ENCODE measurements at places on chromosomes 11 and 22.

DNA sequence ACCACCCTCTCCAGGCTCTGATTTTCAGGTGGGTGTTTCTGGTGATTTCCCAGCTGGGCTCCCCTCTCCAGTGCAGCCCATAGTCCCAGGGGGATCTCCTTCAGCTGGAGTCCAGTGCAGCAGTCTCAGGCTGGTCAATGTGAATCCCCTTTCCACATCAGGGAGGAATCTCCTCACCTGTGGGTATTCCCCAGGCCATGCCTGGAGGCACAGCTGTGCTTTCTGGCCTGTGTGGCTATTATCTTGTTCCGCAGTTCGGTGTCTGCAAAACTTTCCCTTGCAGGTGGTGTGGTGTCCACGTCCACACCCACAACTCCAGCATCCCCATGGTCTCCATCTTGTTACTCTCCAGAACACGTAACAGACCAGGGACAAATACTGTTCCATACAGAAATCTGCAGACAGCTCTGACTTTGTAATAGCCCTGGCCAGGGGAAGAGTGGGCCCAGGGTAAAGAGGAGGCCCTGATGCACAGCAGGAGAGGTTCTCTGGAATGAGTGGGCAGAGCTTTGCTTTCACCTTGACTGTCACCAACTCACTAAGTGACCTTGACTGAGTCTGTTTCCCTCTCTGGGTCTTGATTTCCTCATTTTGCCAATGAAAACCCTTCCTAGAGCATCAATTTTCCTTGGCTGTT lies 183.2 kb downstream of the CSNK2A3 start:
- DNase-seq = no peak

DNA sequence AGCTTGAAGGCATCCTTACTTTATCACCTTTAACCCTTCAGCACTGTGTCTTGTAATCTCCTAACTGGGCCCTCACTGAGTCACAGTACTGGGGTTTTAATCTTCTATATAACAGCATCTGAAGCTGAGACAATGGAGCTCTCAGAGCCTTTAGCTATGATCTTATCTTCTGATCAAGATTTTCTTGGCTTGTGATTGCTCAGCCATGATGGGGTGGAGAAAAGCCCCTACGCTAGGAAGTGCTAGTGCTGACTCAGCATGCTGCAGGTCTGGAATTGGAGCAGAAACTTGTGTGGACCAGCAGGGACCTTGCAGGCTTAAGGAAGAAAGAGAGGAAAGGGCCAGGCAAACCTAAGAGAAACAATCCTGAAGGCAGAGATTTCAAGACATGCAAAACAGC lies 71.7 kb upstream of the EED start:
- no peak for DNase-seq

- no peak for DNase-seq
These were observed 45.7 kb downstream of the RPUSD4 start for GRCh38 chr11:126165757-126166156.

DNA sequence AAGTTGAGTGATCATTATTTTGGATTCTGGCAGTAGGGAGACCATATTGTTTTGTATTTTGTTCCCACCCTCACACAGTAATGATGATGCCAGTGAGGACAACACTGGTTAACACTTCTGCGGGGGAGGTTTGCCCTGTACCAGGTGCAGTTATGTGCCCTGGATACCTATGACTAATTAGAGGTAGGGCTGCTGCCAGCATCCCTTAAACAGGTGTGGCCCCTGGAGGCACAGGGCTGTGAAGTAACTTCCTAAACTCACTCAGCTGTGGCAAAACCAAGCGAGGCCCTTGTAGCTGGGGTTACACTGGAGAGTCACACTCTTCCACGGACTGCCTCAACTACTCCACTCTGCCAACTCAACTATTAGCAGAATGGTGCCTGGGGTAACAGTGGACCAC lies 64.5 kb downstream of the MCM5 start:
- no peak for DNase-seq

DNA sequence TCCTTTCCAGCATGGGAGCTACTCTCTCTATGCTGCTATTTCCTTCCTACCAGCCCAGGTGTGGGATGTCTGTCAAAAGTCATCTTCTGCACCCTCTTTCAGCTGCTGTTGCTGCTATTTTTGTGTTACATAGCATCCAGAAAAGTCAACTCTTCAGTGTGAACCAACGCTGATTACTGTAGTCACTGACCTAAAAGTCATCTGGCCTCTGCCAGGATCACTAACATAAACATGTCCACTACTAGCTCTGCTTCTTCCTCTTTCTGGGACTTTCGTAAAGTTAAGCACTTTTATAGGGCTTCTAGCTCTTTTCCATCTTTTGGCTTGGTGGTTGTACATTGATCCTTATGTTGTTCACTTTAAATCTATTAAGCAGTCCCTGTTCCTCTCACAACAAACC lies 90.2 kb upstream of the CARD18 start:
- DNase-seq = no peak

GRCh38 chr22:30875481-30876215 lies 92.9 kb downstream of the MORC2 start:
- no peak for DNase-seq

DNA sequence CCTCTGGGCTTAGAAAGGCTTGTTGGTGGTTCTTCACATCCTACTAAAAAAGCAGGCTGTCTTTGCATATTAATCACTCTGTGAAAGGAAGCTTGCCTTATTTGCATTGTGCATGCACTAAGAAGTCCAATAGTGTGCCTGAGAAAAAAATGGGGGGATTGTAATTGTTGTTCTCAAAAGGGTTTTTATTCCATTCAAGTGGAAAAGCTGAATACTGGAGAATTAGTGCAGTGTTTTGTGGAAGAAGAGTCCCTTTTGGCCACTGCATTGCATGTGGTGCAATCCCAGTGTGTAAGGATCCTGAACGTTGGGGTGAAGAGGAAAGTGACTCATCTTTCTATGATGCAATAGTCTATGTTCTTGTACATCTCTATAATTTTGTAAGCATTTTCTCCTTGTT lies 16.5 kb downstream of the NCAM1 start:
- no peak for DNase-seq

- no peak for DNase-seq
These were observed 179.4 kb downstream of the WNT11 start for GRCh38 chr11:76026862-76027261.

DNA sequence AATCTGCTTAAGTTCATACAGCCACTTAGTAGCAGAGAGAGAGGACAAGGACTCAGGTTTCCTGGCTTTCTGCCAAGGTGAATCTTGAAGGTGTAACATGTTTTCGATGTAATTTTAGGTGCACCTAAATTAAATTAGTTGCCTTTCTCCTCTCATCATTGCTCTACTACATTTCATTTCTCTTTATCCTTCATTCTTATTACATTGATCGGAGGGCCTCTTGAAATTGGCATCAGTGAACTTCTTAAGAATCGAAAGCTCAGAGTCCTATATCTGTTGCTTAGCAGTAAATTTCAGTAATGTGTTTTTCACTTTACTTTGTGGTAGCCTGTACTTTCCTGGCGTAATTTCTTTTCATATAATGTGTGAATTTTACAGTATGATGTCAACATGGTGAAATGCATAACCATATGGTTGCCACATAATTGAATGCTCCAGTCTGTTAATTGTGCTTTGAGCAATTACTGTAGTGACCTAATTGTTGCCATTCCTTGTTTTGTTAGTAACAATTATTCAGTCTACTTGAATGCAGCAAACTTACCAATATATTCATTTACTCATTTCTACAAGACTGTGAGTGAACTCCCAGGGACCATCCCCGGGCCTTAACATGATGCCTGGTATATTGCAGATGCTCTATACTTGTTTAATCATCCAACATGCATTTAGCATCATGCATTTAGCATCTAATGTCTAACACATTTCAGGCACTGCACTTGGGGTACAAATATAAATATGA lies 138.1 kb downstream of the MAML2 start:
- DNase-seq = no peak

- no peak for DNase-seq
These were observed 109.7 kb upstream of the TMEM45B start for GRCh38 chr11:129705933-129706332.

DNA sequence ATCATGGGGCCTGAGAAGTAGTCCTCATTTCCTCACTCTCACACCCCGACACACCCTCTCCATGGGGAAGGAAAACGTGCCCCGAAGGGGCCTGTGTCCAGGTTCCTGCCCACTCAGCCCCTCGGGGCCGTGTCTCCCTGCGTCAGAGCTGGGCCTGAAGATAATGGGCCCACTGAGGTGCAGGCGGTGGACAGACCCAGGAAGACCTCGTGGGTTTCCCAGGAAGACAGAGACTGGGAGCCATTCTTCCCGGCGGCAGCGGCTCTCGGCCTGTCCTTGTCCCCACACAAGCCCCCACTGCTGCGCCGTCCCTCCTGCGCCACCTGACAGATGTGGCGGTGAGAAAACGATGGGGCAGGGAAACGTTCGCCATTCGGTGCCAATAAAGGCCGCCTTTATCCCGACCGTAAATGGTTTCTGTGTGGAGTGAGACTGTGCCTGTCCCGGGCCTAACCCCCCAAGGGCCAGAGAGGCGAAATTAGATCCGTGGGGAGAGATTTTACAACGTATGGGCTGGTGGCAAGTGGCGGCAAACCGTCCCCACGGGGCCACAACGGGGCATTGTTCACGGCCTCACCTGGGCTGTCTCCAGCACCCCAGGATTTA lies 89.0 kb downstream of the CDKN1C start:
- no peak for DNase-seq

DNA sequence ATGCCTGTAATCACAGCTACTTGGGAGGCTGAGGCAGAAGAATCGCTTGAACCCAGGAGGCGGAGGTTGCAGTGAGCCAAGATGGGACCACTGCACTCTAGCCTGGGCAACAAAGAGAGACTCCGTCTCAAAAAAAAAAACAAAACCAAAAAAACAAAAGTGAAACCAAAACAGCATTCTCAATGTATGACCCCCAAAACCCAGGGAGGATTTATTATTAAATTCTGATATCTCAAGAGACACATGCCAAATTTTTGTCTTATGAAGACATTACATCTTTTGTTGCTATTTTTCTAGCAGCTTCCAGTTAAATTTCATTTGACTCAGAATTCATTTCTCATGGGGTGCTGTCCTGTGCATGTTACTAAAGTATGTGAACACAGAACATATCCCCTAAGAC lies 3.0 kb upstream of the YPEL4 start:
- no peak for DNase-seq
